ENCODE measurements at places on chromosomes 3 and 15. TPM values are rescaled to one million over a fixed set of nuclear protein-coding genes. Genes with fewer than 3 reads are reported as not detected.

GRCh38 chr15:98904544-98904943, 103.0 kb downstream of the PGPEP1L start:
- H3K27me3 ChIP-seq: no peaks in the 10 kb centered on the region
- H3K4me1 ChIP-seq: peaks cover 52% of the 10 kb centered on the region
- no peak overlapping the region for H3K27ac ChIP-seq
- no peak for DNase-seq
- H3K36me3 ChIP-seq: peaks cover 8% of the 10 kb centered on the region

GRCh38 chr15:70093070-70093469, 4.6 kb downstream of the TLE3 start:
- H3K36me3 ChIP-seq: peaks cover 37% of the 10 kb centered on the region
- H3K4me1 ChIP-seq: peaks cover 52% of the 10 kb centered on the region
- DNase-seq: no peak
- no peak overlapping the region for H3K27ac ChIP-seq

- no peaks in the 10 kb centered on the region for H3K27me3 ChIP-seq
- no peak overlapping the region for H3K4me3 ChIP-seq
- no peak overlapping the region for H3K27ac ChIP-seq
- no peaks in the 10 kb centered on the region for H3K4me1 ChIP-seq
Measured at GRCh38 chr3:185058796-185059195, 94.1 kb downstream of the C3orf70 start.

DNA sequence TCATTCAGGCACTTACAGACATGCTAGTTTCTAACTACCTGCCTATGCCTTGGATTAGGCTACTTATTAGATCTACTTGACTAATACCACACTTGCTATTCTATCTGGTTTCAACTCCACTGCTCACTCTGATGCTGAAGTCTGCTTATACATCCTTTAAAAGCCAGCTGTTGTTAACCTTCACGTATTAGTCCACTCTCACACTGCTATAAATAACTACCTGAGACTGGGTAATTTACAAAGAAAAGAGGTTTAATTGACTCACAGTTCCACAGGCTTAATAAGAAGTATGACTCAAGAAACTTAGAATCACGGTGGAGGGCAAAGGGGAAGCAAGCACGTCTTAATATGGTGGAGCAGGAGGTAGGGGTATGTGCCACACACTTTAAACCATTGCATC, 47.7 kb upstream of the ANKRD28 start:
- no peak for DNase-seq
- peaks cover 2% of the 10 kb centered on the region for H3K4me1 ChIP-seq
- H3K27ac ChIP-seq: no peak overlapping the region
- H3K27me3 ChIP-seq: no peaks in the 10 kb centered on the region
- H3K4me3 ChIP-seq: no peak overlapping the region
- H3K36me3 ChIP-seq: peaks cover 3% of the 10 kb centered on the region

DNA sequence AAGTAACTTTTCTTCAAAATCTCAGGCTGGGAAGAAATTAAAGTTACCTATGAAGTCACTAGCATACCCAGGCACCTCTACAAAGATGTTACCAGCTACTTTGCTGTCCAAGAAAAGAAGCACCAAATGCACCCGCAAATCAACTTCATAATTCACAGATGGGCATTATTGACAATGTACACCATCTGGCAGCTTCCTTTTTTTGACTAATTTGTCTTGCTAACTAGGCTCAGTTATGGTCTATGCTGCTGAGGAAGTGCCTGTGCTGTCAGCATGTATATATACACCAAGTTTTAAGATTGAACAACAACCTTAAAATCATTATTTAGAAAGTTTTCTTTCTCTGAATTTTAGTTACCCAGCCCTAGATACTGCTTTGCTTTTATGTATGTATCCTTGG, 93.8 kb downstream of the NSUN3 start:
- no peak overlapping the region for H3K27ac ChIP-seq
- H3K36me3 ChIP-seq: no peaks in the 10 kb centered on the region
- H3K27me3 ChIP-seq: no peaks in the 10 kb centered on the region
- H3K4me1 ChIP-seq: no peaks in the 10 kb centered on the region
- H3K4me3 ChIP-seq: no peak overlapping the region

GRCh38 chr15:41256577-41257038, 25.5 kb downstream of the CHP1 start:
- no peaks in the 10 kb centered on the region for H3K36me3 ChIP-seq
- no peak for DNase-seq
- no peak overlapping the region for H3K4me3 ChIP-seq
- no peak overlapping the region for H3K27ac ChIP-seq

Gene CYP8B1
- not detected for total RNA-seq

Gene CHRNA7
- total RNA-seq: 0.61 TPM

Gene MTFMT
- 9.7 TPM for total RNA-seq

Measured in thymus (tissue), 14 donors.